ENCODE measurements at places on chromosomes 5 and 9. TPM values are rescaled to one million over a fixed set of nuclear protein-coding genes. Genes with fewer than 3 reads are reported as not detected.

The PCDHGA10 gene
- 12.4 TPM for total RNA-seq

The ANKRD20A1 gene
- 0.58 TPM for total RNA-seq

The TRPM3 gene
- not detected for total RNA-seq

The UGT3A1 gene
- not detected for total RNA-seq

The GRM6 gene
- total RNA-seq, result not detected

The RPL37 gene
- total RNA-seq, result 223 TPM

The SOHLH1 gene
- not detected for total RNA-seq

The IFNA21 gene
- not detected for total RNA-seq

The ECSCR gene
- 345 TPM for total RNA-seq

The CD72 gene
- total RNA-seq, result not detected

The INSYN2B gene
- 3.0 TPM for total RNA-seq

The ICE1 gene
- total RNA-seq, result 24.6 TPM

The SLC6A19 gene
- total RNA-seq, result not detected

The CKS2 gene
- total RNA-seq, result 98.4 TPM

The STK32A gene
- not detected for total RNA-seq

The CENPH gene
- 6.8 TPM for total RNA-seq

The ADAMTSL1 gene
- 17.2 TPM for total RNA-seq
